ENCODE measurements at places on chromosomes 3 and 15.

DNA sequence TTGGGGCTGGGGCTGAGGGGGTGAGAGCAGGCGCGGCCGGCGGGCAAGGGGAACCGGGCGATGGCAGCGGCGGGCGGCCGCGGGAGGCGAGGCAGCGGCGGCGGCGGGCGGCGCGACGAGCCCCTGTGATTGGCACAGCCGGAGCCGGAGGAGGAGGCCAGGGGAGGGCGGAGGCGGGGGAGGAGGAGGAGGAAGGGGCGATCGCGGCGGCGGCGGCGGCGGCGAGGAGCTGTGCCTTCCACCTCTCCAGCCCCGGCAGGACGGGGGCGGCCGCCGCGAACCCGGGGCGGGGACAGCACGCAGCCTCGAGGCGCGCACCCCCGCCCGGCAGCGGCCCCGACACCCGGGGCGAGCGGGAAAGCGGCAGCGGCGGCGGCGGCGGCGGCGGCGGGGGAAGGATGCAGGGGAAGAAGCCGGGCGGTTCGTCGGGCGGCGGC, at the start of gene SLCO3A1:
Gene SLCO3A1 (plus strand): TSS at position 198 of the 437 bp plus-strand sequence.
- DNase-seq, result peak; percentile 78

GRCh38 chr15:84690342-84690741, 25.6 kb downstream of the SEC11A start:
- no peak for DNase-seq

GRCh38 chr3:185365291-185366073, 2.5 kb downstream of the MAP3K13 start:
- DNase-seq, result no peak

GRCh38 chr3:70177881-70178645, 134.4 kb downstream of the MDFIC2 start:
- no peak for DNase-seq

GRCh38 chr3:155153242-155154186, 73.4 kb downstream of the MME start:
- no peak for DNase-seq

DNA sequence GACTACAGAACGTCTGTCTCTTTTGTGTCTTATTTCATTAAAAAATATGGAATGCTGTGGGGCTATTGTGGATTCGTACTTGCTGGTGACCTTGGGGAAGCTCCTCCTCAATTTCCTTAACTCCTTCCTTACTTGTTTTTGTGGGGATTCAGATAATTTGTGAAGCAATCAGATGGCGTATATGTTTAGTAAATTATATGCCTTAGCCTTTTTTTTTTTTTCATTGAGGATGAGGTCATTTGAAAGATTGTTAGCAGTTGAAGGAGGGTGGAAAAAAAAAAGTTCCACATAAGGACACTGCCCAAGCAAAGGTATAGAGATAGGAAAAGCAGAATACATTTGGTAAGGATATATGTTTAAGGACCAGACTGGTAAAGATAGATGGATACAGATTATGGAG, 3.3 kb downstream of the RNF13 start:
- no peak for DNase-seq

DNA sequence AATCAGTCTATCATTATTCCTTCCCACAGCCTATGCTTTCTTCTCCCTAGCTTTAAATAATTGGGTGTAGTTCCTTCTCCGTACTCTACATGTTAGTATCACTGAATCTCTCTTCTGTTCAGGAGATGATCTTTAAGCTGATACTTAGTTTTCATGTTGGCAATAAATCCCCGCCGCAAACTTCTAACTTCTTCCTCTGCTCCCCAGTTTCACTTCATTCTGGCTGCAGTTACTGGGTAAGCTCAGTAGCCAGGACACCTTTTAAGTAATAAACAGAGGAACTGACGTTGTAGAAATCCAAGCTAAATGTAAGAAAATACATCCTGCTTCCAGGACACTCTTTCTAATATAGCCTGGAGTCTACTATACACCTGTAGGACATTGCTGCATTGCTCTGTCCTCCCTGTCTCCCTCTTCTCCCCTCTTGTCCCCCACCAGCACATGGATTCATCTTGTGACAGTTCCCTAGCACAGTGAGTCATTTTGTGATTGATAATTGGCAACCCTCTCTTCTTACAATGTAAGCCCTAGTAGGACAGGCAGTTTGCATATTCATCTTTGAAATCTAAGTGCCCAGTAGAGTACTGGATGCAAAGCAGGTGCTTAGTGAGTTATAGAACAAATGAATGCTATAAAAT, 598.2 kb downstream of the UNC13C start:
- DNase-seq, result no peak
